ENCODE measurements at places on chromosomes 11 and 22.

- no peak for DNase-seq
Observed at GRCh38 chr11:76391021-76391420, 9.9 kb downstream of the GVQW3 start.

GRCh38 chr11:87006035-87006434 lies 31.7 kb upstream of the TMEM135 start:
- DNase-seq = no peak

DNA sequence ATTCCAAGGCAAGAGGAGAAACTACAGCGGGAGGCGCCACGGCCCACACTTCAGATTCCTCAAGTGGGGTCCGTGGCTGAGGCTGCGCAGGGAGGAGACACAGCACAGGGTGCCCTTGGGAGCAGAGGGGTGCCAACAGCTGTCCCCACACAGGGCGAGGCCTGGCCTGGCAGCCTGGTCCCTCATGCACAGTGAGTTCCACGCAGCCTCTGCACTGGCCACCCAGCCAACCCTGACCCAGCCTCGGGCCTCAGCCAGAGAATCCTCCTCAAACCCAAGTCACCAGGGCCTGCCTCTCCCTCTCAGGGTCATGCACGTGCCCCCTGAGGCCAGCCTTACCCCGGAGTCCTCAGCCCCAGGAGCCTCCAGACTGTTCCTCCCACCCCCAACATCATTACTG lies 22.4 kb upstream of the MOB2 start:
- no peak for DNase-seq

DNA sequence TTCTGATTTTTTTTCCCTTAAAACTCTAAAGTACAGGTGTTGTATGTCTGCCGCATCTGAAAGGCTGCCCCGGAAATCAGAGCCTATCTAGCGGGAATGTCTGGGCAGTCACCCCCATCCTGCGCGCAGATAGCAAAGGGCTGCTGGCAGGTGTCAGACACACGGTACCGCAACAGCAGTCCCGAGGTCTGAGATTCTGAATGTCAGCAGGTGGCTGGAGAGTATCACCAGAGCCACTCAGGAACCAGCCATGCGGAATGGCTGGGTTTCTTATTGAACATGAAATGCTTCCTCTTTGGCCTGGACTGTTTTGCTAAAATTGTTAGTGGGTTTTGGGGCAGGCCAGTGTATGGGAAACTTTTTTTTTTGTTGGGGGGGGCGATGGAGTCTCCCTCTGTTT lies 53.3 kb downstream of the CERK start:
- no peak for DNase-seq

DNA sequence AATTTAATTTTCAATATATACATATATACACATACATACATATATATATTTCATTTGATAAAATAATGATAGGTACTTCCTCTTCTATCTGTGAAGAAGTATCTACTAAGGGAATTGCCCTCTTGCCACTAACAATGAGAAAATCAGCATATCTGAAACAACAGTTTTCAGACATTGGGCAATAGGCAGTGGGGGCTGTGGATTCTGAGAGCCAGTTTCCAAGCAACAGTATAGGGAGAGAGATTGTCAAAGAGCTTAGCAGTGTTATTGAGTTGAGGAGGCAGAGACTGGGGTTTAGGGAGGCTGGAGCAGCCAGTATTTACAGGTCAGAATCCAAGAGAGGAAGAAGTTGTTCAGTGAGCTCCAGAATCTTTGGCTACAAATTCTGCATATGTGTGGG lies 119.3 kb downstream of the ARFGAP2 start:
- DNase-seq = no peak

DNA sequence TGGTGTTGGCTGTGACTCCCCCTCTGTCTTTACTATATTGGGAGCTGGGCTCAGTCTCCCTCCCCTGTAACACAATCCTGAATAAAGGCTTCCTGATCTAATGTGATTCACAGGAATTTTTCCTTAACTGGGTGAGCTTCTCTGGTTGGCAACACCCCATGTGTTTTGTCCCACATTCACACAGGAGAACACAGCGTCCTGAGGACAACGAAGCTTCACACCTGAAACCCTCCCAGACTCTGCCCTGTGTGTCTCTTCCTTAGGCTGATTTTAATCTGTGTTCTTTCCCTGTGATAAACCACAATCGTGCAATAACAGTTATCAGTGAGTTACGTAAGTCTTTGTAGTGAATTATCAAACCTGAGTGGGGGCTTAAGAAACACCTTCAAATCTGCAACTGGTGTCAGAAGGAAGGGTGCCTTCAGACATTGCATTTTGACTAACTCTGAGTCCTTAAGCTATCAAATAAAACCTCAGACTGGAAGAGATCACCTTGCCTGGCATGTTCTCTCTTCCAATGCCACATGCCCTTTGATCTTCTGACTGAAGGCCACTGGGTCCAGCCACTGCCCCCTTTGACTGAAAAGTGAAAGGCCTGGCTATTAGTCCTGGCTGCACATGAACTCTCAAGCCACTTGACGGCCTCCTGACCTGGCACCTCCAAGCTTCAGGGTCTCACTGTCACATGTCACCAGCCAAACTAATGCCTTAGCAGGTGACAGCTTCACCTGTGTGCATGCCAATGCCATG lies 17.3 kb downstream of the APOL3 start:
- no peak for DNase-seq

- DNase-seq = no peak
Observed at GRCh38 chr11:86151174-86152005, 82.5 kb upstream of the PICALM start.

DNA sequence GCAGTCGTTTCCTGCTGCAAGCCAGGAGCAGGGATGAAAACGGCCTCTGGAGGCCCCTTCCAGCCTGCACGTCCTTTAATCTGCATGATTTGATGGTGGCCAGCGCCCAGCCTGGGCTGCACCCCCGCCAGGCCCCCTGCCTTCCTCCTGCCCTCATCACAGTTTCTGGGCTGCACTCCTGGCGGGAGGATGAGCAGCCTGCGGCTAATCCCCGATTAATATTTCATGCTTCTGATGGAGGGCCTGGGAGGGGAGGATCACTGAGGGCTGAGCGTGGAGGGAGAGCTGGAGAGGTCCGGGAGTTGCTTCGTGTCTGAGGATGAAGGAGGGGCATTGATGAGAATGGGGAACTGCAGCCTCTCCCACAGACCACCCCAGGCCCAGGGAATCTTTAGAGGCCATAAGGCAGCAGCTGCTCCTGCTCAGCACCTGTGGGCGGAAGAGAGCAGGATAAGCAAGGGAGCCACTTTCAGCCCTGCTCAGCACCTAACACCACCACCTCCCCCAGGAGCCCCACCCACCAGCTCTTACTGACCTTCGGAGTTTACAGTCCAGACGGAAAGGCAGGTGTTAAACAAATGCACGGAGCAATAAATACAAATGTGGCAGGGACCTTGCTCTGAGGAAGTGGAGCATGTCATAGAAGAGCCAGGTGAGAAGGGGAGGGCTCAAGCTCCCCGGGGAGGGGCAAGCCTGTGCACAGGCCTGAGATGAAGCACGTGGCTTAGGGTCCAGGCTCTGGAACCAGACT lies 135.0 kb upstream of the NECTIN1 start:
- DNase-seq = no peak

- no peak for DNase-seq
Observed at GRCh38 chr11:12696911-12697581, 22.8 kb downstream of the TEAD1 start.

DNA sequence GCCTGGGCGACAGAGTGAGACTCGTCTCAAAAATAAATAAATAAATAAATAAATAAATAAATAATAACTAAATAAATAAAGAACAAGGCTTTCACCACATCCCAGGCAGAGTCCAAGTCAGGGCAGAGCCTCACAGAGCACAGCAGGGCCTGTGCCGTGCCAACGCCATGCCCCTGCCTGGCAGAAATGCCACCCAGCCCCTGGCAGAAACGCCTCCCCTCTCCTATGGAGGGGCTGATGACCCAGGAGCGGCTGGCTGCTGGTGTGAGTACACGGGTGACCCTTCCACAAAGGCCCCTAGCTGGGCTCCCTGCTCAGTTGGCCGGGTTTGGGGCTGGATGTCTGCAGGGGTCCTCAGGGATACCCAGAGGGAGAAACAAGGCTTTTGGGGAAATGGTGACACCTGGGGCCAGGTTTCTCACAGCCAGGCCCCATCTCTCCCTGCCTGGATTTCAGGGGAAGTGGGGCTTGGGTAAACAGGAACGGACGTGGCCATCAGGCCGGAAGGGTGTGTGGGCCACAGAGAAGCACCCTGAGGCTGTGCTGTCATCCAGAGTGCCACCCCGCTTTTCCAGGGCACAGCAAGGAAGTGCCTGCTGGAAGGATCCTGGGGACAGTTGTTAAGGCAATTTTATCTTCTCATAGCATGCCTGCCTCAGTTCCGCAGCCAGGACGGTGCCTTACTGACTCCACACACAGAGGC lies 5.1 kb downstream of the BID start:
- DNase-seq = no peak

DNA sequence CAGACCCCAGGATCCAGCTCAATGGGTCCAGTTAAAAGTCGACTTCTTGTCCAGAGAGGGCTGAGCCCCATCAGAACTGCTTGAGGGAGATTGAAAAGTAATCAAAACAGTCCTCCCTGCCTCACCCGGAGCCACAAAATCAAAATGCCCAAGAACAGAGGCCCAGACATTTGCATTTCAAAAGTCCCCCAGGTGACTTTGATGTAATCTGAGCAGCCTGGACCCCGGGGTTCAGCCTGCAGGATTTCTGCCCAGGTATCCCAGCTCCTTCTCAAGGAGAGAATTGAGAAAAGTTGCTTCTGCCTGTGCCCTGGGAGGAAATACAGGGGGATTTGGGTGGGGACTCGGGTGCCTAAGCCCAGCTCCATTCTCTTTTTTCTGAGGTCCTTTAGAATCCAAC lies 1385.0 kb downstream of the TBC1D22A start:
- DNase-seq = no peak

DNA sequence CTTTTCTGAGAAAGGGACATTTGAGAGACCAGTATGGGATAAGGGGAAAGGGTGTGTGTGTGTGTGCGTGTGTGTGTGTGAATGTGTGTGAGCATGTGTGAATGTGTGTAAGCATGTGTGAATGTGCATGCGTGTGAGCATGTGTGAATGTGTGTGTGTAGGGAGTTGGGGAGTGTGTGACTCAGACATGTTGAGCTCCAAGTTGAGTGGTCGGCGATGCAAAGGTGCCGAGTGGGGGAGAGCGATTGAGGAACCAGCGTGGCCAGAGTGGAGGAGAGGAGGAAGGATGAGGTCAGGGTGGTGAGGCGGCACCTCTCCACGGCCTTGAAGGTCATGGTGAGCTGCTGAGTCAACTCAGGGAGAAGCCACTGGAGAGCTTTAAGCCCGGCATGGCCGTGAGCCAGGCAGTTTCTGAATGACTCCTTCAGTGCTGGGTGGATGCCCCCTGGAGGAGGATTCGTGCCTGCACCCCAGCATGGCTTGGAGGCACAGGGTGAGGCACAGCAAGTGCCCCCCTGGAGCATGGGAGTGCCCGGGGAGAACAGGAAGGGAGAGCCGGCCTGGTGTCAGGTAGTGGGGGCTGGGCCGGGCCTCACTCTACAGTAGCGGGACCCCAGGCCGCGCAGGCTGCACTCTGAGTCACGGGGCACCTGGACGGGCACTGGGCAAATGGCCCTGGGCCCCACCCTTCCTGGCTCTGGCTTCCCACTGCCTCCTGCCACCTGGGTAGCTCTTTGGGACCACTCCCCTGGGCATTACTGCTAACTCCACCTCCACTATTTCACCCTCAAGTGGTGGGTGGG lies 8.2 kb upstream of the CCDC88B start:
- peak; percentile 80 for DNase-seq

DNA sequence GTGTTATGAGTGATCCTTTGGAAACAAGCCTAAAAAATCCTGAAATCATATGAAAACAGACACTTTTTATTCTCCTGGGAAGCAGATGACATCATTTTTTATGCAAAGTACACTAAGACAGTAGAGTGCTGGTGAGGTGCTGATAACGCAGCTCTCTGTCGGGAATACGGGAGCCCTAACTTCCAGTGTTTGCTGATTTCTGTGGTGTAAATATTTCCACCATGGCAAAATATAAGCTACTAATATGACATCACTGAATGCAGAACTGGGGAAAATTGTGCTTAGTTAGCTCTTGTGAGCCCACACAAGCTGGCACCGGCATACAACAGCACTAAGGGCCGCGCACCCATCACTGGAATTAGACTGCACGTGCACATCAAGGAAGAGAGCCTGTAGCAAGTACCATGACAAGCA lies 82.6 kb downstream of the FAM76B start:
- no peak for DNase-seq

- no peak for DNase-seq
Observed at GRCh38 chr11:126290887-126291286, 8.0 kb downstream of the TIRAP start.

DNA sequence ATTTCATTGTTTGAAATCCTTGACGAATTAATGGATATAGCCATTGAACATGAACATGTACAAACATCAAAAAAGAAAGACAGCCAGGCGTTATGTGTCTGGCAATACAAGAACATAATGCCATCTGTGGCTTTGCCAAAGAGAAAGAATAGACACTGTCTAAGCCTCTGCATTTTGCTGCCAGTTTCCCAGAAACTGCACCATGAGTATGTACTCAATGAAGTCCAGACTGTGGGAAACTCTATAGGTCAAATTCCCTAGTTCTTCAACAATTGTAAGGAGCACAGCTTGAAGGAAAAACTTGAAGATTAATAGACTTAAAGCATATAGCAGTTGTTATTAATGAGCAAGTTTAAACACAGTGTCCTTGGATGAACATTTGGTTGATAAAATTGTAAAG lies 71.3 kb downstream of the BBOX1 start:
- no peak for DNase-seq

GRCh38 chr11:35305670-35306382 lies 113.5 kb downstream of the SLC1A2 start:
- DNase-seq = no peak

- DNase-seq = no peak
Observed at GRCh38 chr11:123282597-123282996, 87.5 kb upstream of the CLMP start.

- peak; percentile 18 for DNase-seq
Observed at GRCh38 chr11:110962921-110963320, 250.7 kb upstream of the ARHGAP20 start.

DNA sequence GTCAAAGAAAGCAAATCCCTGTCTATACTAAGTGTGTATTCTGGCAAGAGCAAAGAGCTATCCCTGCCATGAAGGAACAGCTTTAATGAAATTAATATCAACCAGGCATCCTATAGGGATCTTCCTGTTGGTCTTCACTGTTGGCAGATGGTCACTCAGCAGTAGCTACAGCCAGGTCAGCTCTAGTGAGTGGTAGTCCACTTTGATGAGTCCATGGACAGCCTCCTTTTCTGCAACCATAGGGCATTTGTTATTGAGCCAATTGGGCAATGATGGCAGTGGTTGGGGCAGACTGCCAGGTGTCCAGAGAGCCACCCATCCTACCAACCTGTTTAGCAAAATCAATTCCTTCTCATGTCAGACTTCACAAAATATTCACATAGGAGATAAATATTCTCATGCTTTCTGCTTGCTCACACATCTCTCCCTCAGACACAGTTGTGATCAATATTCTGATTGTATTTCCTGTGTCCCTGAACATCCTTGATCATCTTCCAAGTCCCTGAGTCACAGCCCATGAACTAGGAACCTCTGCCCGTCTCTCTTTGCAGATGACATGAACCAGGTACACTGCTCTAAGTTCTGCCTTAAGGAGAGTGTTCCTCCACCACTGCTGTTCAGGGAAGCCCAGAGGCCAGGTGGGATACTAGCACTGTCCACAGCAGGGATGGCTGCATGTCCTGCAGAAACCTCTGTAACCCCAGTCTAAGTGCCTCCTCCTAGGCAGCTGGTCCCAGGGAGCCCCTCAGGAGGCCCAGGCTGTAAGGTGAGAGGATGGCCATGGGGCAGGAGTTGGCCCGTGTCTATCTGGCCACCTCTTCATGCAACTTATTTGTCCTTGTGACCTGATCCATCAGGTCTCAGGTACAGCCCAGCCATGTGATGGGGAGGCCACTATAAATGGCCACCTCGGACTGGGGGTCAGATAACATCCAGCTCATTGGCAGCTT lies 74.2 kb upstream of the IGLL5 start:
- DNase-seq = no peak

GRCh38 chr22:43747877-43748276 lies 64.2 kb downstream of the EFCAB6 start:
- no peak for DNase-seq
